ENCODE measurements at places on chromosomes 4 and X.

DNA sequence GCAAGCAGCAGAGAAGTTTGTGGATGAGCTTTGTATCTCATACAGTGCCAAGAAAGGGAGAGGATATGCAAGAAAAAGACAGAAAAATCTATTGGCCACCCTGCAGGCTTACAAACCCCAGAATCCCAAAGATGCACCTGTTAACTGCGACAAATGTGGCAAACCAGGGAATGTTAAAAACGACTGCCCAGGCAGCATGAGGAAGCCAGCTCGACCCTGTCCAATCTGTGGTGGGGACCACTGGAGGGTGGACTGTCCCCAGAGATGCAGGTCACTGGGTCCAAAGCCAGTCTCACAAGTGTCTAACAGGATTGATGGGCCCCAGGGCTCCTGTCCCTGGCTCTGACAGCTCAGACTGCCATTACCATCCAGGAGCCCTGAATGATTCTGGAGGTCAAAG is 12.9 kb upstream of the COL25A1 start:
- DNase-seq, result no peak

- no peak for DNase-seq
Observed at GRCh38 chr4:92246384-92246783, 57.4 kb upstream of the GRID2 start.

- DNase-seq, result no peak
Observed at GRCh38 chr4:5118091-5118786, 67.0 kb downstream of the STK32B start.

GRCh38 chr4:14583331-14583730 is 418.9 kb upstream of the CPEB2 start:
- DNase-seq, result no peak

GRCh38 chr4:39841894-39842293 is 135.8 kb downstream of the PDS5A start:
- DNase-seq, result no peak

DNA sequence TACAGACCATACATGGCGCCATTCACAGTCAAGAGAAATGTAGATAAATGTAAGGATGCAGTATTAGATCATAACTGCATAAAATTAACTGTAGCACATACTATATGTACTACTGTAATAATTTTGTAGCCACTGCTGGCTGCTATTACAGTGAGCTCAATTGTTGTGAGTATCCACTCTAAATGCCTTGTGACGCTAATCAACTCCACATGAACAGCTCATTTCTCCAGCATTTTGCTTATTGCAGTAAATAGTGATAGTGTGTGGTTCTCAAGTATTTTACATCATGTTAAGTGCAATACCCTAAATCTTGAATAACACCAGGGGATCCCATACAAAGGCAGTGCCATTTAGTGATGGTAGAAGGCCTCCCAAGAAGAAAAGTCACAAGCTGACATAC is 21.2 kb downstream of the FGFBP1 start:
- DNase-seq, result no peak

DNA sequence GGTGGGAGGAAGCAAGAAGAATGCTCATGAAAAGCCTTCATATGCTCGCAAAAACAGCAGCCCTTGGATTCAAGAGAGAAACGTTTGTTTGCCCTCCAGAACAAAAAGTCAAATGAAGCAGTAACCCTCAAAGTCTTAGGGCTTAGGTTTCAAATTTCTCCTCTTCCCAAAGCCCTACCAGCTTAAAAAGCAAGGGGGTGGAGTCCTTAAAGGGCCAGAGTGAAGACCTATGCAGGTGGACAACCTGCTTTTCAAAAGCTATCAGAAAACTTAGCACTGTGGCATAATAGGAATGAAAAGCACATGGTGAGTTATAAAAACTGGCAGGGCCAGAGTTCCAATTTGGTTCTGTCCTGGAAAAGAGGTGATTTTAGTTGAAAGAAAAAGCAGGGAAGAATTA is 253.3 kb downstream of the NAP1L3 start:
- no peak for DNase-seq

- no peak for DNase-seq
Observed at GRCh38 chr4:147207911-147208310, 262.2 kb upstream of the TTC29 start.

- no peak for DNase-seq
Observed at GRCh38 chr4:41069838-41070237, 144.5 kb downstream of the APBB2 start.

DNA sequence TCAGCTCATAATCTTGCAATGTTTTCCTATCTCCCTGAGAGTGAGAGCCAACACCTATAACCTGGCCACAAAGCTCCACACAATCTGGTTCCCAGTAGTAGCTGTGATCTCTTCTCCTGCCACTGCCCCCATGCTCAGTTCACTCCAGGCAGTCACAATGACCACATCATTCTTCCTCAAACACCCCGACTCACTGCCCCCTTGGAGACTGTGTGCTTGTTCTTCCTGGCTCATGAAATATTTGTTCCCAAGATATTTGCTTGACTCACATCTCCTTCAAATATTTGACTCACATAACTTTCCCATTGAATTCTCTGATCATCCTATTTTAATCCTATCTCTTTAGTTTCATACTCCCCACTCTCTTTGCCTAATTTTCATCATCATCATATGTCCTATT is 173.7 kb downstream of the AREG start:
- no peak for DNase-seq

DNA sequence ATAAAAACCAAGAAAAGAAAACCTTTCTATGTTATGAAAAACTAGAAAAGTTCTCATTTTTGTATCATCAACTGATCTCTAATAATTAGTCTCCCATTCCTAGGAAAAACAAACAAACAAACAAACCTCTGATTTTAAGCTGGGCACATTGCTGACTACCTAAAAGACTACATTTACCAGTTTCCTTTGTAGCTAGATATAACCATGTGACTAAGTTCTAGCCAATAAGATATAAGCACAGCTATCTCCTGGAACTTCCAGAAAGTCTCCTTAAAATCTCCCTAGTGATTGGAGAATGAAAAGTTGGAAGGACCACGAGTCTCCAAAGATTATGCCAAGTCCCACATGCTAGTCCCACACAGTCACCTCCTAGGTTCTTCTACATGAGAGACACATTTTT is 108.9 kb downstream of the NR3C2 start:
- no peak for DNase-seq

DNA sequence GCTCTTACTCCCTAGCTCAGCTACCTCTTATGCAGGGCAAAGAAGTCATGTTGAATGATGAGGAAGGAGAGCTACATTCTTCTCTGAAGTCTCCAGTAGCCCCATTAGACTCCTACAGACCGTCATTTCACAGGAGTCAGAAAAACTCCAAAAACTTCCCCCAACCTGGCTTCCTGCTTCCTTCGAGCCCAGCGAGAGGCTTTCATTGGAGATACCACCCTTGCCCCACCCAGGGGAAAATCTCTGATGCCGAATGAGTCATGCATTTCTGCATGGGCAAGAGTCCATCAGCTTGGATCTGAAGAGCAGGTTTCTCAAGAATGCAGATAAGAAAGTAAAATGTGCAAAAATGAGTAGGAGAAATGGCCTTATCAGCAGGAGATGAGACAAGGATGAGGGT is 53.0 kb downstream of the ARSF start:
- no peak for DNase-seq

GRCh38 chr4:41179498-41180195 is 34.7 kb downstream of the APBB2 start:
- no peak for DNase-seq

DNA sequence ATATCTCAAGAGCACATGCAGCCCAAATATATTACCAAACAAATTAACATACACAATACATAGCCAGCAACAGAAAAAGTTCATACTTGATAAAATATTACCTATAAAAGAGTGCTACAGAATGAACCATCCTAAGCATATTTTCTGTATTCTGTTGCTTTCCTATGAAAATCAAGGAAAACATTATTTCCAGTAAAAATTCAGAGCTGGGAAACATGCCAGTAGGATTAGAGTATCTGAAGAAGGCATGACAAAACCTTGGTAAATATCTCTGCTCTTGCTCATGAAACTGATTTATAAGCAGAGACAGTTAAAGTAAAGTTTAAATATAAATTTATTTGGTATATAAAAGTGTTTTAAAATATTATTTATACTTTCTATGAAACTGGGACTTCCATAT is 599.7 kb downstream of the ARAP2 start:
- no peak for DNase-seq

GRCh38 chrX:45843518-45843917 is 642.8 kb upstream of the DIPK2B start:
- peak; percentile 25 for DNase-seq

GRCh38 chr4:1504595-1505500 is 98.6 kb upstream of the NKX1-1 start:
- no peak for DNase-seq

DNA sequence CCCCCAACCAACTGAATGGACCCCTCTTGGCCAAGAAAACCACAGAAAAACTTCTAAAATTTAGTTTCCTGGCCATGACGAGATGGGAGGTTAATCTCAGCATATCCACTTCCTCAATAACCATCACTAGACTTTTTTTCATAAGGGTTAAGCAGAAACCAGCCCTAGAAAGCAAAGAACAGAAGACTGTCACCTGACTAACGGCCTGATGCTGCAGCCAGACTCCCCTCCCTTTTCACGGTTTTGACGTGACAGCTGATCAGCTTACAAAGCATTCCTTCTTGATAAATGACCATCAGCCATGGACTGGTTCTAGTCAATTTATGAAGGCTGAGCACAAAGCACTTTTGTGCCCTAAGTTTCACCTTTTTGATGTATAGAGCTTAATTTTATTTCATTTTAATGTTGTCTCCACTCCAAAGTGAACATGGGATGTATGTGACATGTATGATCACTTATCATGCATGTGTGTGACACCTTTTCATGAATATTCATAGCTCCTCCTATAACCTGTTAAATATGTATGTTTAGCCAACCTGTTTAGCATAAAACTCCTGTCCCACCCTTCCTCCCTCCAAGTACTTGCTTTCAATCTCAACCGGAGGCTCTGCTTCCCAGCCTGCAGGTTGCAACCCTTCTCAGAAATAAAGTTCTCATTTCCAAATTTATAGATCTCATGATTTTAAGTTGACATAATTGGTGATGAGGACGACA is 56.3 kb downstream of the SERTM2 start:
- no peak for DNase-seq

- no peak for DNase-seq
Observed at GRCh38 chr4:142238589-142238988, 602.2 kb downstream of the IL15 start.

DNA sequence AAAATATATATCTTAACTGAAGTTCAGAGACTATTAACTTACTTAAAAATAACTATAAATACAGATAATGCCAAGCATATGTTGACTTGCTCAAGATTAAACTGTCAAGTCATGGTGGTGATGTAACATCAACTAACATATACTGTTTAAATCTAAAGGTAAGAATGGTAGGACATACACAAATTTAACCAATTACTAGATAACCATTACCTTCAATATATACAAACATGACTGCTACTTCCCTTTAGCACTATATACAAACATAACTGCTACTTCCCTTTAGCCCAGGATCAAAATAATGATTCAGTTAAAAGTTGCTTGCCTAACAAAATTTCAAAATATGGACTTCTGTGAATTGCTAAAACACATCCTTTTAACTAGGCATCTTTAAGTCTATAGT is 14.9 kb downstream of the HNRNPD start:
- no peak for DNase-seq

GRCh38 chrX:153693216-153694086 is 5.7 kb downstream of the SLC6A8 start:
- no peak for DNase-seq

GRCh38 chrX:151796576-151796975 is 62.0 kb downstream of the CNGA2 start:
- DNase-seq, result no peak

DNA sequence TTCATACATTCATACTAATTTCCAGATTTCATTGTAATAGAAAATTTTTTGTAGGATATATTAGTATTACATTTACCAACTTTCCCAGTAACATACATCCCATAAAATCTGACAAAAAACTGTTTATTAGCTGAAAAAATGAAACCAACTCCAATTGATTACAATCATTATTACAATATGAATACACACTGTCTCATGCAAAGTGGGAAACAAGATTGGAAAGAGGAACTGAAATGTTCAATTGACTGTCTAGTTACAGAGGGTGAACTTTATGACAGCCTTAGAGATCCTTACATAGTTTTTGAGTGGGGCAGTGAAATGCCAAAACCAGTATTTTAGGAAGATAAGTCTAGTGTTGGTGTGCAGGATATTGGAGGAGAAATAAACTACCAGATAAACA is 2.3 kb upstream of the AMBN start:
- no peak for DNase-seq
